ENCODE measurements at places on chromosomes 1 and 21. TPM values are rescaled to one million over a fixed set of nuclear protein-coding genes. Genes with fewer than 3 reads are reported as not detected.

- DNase-seq: no peak
Measured at GRCh38 chr1:152053375-152053774, 16.6 kb upstream of the S100A11 start.

CATSPERE gene
- polyA plus RNA-seq: 2.4 TPM

- no peak for DNase-seq
Measured at GRCh38 chr1:7373251-7373650, 397.8 kb upstream of the VAMP3 start.

GRCh38 chr21:34754690-34755647 lies 86.2 kb downstream of the CLIC6 start:
- DNase-seq: no peak

DNA sequence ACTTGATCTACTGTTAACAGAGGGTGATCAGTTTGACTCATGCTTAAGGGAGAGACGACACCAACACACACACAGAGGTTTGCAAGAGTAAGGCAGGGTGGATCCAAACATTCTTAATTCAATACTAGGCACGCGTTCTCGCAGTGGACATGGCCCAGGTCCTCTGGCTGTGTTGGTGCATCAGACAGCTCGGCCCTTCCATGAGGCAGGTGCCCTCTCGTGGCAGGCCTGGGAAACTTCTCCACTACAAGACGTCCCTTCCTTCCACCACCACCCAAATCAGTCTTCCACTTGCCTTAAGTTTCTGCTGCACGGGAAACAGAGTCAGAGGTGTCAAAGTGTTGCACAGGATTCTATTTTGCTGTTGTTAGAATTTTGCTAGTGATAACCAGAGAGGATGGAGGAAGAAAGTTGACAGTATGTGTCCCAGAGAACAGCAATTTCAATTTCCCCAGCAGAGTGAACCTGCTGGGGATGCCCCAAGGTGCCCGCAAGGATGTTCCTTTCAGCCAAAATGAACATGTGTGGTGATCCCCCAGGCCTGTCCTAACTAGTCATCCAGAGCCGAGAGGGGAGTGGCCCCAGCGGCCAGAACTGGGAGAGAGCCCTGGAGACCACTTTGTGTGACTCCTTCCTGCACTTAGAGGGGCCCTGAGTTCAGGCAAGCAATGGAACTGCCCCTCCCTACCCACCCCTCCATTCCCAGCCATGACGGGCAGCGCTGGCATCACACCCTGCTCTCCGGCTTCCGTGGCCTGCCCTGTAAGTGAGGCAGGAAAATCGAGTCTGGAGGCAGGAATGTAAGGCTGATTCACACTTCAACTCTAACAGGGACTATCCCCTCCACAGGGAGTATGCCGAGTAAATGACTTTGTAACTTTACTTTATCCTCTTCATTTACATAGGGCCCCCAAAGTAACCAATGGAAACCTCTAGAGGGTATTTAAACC lies 34.8 kb downstream of the MX1 start:
- peak; percentile 38 for DNase-seq

ZBTB8B gene
- 0.95 TPM for polyA plus RNA-seq

DNA sequence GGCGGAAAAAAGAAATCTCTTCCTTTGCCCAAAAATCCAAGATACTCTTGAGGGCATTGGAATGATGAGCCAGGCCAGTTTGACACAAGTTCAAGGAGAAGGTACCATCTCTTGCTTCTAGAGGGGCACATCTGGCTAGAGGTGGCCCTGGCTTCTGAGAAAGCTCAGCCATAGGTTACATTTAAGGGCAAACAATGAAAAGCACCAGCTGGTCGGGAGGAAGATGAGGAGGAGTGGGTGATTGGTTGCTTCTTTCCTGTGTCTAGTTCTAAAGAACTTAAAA lies 132.0 kb downstream of the DHRS3 start:
- DNase-seq: no peak

- DNase-seq: peak; percentile 69
Measured at GRCh38 chr1:15090373-15090772, 63.2 kb upstream of the TMEM51 start.
